SJSA1 (cell line): ENCODE measurements at places on chromosomes 16 and 17. TPM values are rescaled to one million over a fixed set of nuclear protein-coding genes. Genes with fewer than 3 reads are reported as not detected.
A peak's percentile ranks its signal among the peaks of the same experiment; 100 is the strongest.

Gene ABCA10
- total RNA-seq: 0.08 TPM in 1 of 2 replicates, not detected in the other

Gene CTRL
- total RNA-seq: 0.09 and 0.29 TPM in 2 replicates

Gene UTS2R
- total RNA-seq: 0.18 TPM in 1 of 2 replicates, not detected in the other

Gene GRAP
- 1.1 and 3.0 TPM in 2 replicates for total RNA-seq

Gene BICDL2
- total RNA-seq: not detected in 2 replicates

Gene RND2
- total RNA-seq: 0.03 TPM in 1 of 2 replicates, not detected in the other

Gene HS3ST2
- total RNA-seq: not detected in 2 replicates

Gene PRKCB
- total RNA-seq: 1.8 and 4.2 TPM in 2 replicates

Gene CA4
- not detected in 2 replicates for total RNA-seq

Gene CCL16
- total RNA-seq: not detected in 2 replicates

GRCh38 chr17:9022573-9023391, 1.5 kb downstream of the NTN1 start:
- peaks cover 19% of the 10 kb centered on the region for H3K4me1 ChIP-seq
- DNase-seq: no peak
- H3K27me3 ChIP-seq: no peaks in the 10 kb centered on the region
- 0 out of 2 replicates have a peak, but pooled peaks cover 7% of the 10 kb centered on the region for H3K36me3 ChIP-seq

GRCh38 chr17:32192379-32192778, 50.1 kb downstream of the RHOT1 start:
- peaks cover 27% of the 10 kb centered on the region for H3K4me1 ChIP-seq
- H3K36me3 ChIP-seq: peaks cover 23% of the 10 kb centered on the region
- DNase-seq: no peak

DNA sequence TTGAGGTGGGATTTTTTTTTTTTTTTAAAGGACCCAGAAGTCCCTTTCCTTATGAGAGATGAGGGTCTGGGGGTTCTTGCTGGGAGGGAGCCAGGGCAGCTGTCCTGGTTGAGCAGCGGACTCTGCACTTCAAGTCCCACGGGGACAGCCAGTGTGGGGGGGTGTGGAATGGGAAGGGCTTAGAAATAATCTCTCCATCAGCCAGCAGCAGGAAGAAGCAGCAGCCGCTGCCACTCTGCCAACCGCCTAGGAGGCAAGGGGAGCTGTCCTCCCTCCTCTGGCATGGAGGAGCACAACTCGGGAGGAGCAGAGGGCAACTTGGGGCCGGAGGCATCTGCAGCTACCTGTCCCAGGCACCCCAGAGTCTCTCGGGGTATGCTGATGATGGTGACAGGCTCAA, at the start of gene KCNG4:
Gene KCNG4 (minus strand): TSS at position 104 of the 400 bp plus-strand sequence. CDS start 2,527 bp downstream, outside the sequence.
- H3K27ac ChIP-seq: no peak within 1 kb of the TSS
- H3K36me3 ChIP-seq: no peaks in the 10 kb centered on the region
- DNase-seq: no peak
- no peak within 1 kb of the TSS for H3K4me3 ChIP-seq
- H3K27me3 ChIP-seq: peaks cover 6% of the 10 kb centered on the region; the same call in 1 of the 2 replicates

DNA sequence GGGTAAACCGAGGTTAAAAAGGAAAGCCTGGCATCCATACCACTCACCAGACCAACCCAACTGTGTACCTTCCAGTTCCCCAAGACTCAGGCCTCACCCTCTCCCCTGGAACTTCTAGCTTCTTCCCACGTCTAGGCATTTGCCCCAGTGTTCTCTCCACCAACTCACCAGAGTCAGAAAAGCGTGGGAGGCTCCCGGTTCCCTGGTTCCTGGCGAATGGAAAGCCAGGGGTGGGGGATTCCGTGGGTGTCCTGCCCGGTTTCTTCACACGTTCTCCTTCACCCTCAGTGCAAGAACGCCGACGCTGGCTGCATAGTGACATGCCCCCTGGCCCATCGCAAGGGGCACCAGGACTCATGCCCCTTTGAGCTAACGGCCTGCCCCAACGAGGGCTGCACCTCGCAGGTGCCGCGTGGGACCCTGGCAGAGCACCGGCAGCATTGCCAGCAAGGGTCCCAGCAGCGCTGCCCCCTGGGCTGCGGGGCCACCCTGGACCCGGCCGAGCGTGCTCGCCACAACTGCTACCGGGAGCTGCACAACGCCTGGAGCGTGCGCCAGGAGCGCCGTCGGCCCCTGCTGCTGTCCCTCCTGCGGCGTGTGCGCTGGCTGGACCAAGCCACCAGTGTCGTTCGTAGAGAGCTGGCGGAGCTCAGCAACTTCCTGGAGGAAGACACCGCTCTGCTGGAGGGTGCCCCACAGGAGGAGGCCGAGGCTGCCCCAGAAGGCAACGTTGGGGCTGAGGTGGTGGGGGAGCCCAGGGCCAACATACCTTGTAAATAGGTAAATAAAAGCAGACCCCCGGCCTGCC, 1.7 kb downstream of the RNF151 start:
- no peaks in the 10 kb centered on the region for H3K27me3 ChIP-seq
- no peak for DNase-seq
- peaks cover 27% of the 10 kb centered on the region for H3K4me1 ChIP-seq
- no peak overlapping the region for H3K27ac ChIP-seq
- H3K36me3 ChIP-seq: peaks cover 42% of the 10 kb centered on the region
- no peak overlapping the region for H3K4me3 ChIP-seq

- peaks cover 33% of the 10 kb centered on the region for H3K4me1 ChIP-seq
- H3K36me3 ChIP-seq: peaks cover 48% of the 10 kb centered on the region
- H3K27ac ChIP-seq: peak overlapping the region; percentile 85
- H3K4me3 ChIP-seq: peak overlapping the region; percentile 78
- no peaks in the 10 kb centered on the region for H3K27me3 ChIP-seq
These were observed 1.3 kb downstream of the CAVIN1 start for GRCh38 chr17:42421507-42422338.

GRCh38 chr16:6684076-6684673, 648.5 kb upstream of the RBFOX1 start:
- no peaks in the 10 kb centered on the region for H3K36me3 ChIP-seq
- H3K4me3 ChIP-seq: no peak overlapping the region
- DNase-seq: no peak
- no peak overlapping the region for H3K27ac ChIP-seq
- H3K4me1 ChIP-seq: no peaks in the 10 kb centered on the region
- no peaks in the 10 kb centered on the region for H3K27me3 ChIP-seq

- H3K4me3 ChIP-seq: no peak overlapping the region
- no peaks in the 10 kb centered on the region for H3K4me1 ChIP-seq
- DNase-seq: no peak
- no peaks in the 10 kb centered on the region for H3K36me3 ChIP-seq
- H3K27me3 ChIP-seq: 0 out of 2 replicates have a peak, but pooled peaks cover 3% of the 10 kb centered on the region
These were observed 37.2 kb upstream of the GAN start for GRCh38 chr16:81277541-81278080.

- no peaks in the 10 kb centered on the region for H3K27me3 ChIP-seq
- DNase-seq: peak; percentile 33
These were observed 493 bp downstream of the PLSCR3 start for GRCh38 chr17:7393613-7394451.

- no peaks in the 10 kb centered on the region for H3K36me3 ChIP-seq
- DNase-seq: peak; percentile 92
- H3K4me3 ChIP-seq: peak within 1 kb of the TSS; percentile 59
- no peaks in the 10 kb centered on the region for H3K27me3 ChIP-seq
- H3K27ac ChIP-seq: no peak within 1 kb of the TSS
These were observed at the start of gene TMC7 for GRCh38 chr16:18983565-18984434. Gene TMC7 (plus strand): TSS chr16:18983934. CDS start chr16:18984064, 130 bp downstream.

GRCh38 chr16:17830651-17831050, 359.9 kb upstream of the XYLT1 start:
- no peaks in the 10 kb centered on the region for H3K36me3 ChIP-seq
- H3K4me1 ChIP-seq: no peaks in the 10 kb centered on the region; the same call in 1 of the 2 replicates
- no peaks in the 10 kb centered on the region for H3K27me3 ChIP-seq
- DNase-seq: no peak
- no peak overlapping the region for H3K27ac ChIP-seq

DNA sequence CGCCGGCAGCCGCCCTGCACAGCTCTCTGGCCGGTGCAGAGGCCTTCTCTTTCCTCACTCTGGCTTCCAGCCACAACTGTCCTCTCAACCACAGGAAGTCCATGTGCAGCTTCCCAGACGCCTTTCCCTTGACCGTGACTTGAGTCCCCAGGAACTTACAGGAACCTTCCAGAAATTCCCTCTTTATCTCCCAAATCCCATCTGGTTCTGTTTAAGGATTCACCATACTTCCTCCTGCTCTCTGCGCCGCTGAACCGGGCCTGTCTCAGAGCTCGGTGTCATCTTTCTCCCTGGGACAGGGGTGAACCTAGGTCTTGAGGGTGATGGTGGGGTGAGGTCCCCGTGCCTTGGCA, 65.2 kb upstream of the ZNF469 start:
- DNase-seq: no peak
- H3K4me1 ChIP-seq: peaks cover 24% of the 10 kb centered on the region
- no peak overlapping the region for H3K27ac ChIP-seq
- no peak overlapping the region for H3K4me3 ChIP-seq
- H3K27me3 ChIP-seq: no peaks in the 10 kb centered on the region
- H3K36me3 ChIP-seq: no peaks in the 10 kb centered on the region

DNA sequence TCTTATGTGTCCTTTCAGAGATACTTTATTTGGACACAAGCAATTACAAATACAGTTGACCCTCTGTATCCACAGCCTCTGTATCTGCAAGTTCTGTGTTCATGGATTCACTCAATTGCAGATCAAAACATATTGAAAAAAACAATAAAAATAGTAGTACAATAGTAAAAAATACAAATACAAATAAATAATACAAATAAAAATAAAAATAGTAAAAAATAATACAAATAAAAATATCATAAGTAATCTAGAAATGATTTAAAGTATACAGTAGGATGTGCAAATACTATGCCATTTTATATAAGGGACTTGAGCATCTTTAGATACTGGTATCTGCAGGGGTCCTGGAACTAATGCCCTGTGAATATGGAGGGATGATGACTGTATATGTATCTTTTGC, 47.4 kb upstream of the WSB1 start:
- H3K27me3 ChIP-seq: no peaks in the 10 kb centered on the region
- H3K4me3 ChIP-seq: no peak overlapping the region
- no peak for DNase-seq
- no peak overlapping the region for H3K27ac ChIP-seq
- peaks cover 10% of the 10 kb centered on the region for H3K4me1 ChIP-seq
- H3K36me3 ChIP-seq: no peaks in the 10 kb centered on the region

GRCh38 chr16:11405331-11406176, 60.3 kb downstream of the RMI2 start:
- no peak overlapping the region for H3K27ac ChIP-seq
- H3K4me1 ChIP-seq: peaks cover 11% of the 10 kb centered on the region
- no peak overlapping the region for H3K4me3 ChIP-seq
- H3K36me3 ChIP-seq: no peaks in the 10 kb centered on the region
- H3K27me3 ChIP-seq: no peaks in the 10 kb centered on the region

GRCh38 chr16:79184464-79185030, 416.0 kb downstream of the MAF start:
- no peak overlapping the region for H3K4me3 ChIP-seq
- no peaks in the 10 kb centered on the region for H3K27me3 ChIP-seq
- no peaks in the 10 kb centered on the region for H3K4me1 ChIP-seq
- H3K27ac ChIP-seq: no peak overlapping the region

GRCh38 chr17:1580979-1581676, 18.5 kb upstream of the PITPNA start:
- no peaks in the 10 kb centered on the region for H3K27me3 ChIP-seq
- no peaks in the 10 kb centered on the region for H3K36me3 ChIP-seq
- DNase-seq: no peak
- no peak overlapping the region for H3K27ac ChIP-seq

DNA sequence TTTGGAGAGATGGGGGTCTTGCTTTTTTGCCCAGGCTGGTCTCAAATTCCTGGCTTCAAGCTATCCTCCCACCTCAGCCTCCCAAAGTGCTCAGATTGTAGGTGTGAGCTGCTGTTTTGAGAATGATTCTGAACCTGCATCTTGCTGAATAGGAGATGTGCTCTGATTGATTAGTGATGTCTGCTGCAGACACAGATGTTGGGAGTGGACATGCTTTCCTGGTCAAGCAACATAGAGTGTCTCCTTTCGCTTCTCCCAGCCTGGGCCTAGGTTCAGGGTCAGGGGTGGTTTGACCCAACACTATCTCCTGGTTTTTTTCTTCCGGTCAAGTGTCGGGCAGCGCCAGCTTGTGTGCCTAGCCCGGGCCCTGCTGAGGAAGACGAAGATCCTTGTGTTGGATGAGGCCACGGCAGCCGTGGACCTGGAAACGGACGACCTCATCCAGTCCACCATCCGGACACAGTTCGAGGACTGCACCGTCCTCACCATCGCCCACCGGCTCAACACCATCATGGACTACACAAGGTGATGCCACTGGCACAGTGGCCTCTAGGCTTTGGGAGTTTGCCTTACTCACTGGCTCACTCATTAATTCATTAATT, 85.2 kb downstream of the ABCC6 start:
- H3K4me3 ChIP-seq: no peak overlapping the region
- DNase-seq: no peak
- peaks cover 86% of the 10 kb centered on the region for H3K36me3 ChIP-seq
- H3K4me1 ChIP-seq: no peaks in the 10 kb centered on the region

- DNase-seq: no peak
- H3K4me1 ChIP-seq: peaks cover 31% of the 10 kb centered on the region
- no peak overlapping the region for H3K4me3 ChIP-seq
- H3K27me3 ChIP-seq: no peaks in the 10 kb centered on the region
- H3K36me3 ChIP-seq: peaks cover 20% of the 10 kb centered on the region
- no peak overlapping the region for H3K27ac ChIP-seq
These were observed 11.8 kb downstream of the PLCD3 start for GRCh38 chr17:45120558-45120957.
